ENCODE measurements at places on chromosomes 11 and 22.

DNA sequence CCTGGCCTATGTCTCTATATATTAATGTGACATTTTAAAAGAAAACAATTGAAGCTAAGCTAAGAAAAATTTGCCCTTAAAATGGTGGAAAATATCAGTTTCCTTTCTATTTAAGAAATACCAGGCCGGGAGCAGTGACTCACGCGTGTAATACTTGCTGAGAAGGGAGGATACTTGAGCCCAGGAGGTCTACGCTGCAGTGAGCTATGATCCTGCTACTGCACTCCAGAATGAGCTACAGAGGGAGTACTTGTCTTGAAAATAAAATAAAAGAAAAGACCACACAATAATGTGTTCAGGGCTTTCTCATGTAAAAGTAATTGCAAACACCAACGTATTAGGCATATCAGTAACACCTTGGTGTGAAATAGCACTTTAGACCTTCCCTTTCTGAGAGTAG is 1.4 kb upstream of the PRSS23 start:
- DNase-seq: no peak

GRCh38 chr11:120413480-120413879 is 77.3 kb downstream of the ARHGEF12 start:
- DNase-seq: no peak

- DNase-seq: no peak
These were observed 1252.7 kb downstream of the BRD1 start for GRCh38 chr22:48574776-48575617.

DNA sequence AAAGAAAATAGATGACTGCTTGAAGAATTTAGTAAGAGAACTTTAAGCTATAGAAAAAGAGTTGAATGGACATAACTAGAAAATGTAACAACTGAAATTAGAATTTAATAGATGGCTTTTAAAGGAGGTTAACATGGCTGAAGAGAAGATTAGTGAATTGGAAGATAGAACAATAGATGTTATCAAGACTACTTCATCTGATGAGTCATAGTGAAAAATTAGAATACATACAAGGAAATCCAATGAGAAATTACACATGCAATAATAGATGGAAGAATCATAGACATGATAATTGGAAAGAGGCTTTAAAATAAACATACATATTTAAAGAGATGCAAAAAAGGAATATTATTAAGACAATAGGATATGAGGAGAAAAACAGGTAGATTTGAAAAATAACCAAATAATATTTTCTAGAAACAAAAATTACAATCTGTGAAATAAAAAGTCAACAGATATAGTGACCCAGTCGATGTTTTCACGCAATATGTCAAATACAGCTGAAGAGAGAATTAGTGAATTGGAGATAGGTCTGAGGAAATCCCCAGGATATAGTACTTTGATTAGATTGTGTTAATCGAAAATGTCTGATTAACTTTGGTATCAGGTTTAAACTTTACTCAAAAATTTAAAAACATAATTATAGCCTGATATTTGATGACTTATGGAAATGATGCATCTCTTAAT is 28.2 kb downstream of the CAT start:
- no peak for DNase-seq

GRCh38 chr11:2222451-2222850 is 47.9 kb downstream of the ASCL2 start:
- DNase-seq: no peak

GRCh38 chr11:108135845-108136544 is 14.6 kb downstream of the ACAT1 start:
- DNase-seq: no peak

All from NK-92 treated with Interleukin-12 subunit alpha and Interleukin-12 subunit beta, amount 100 ng/mL, for 24 hours (cell line).